Osteocyte (in vitro differentiated cells): ENCODE measurements at places on chromosomes 11 and 22. TPM values are rescaled to one million over a fixed set of nuclear protein-coding genes. Genes with fewer than 3 reads are reported as not detected.

DNA sequence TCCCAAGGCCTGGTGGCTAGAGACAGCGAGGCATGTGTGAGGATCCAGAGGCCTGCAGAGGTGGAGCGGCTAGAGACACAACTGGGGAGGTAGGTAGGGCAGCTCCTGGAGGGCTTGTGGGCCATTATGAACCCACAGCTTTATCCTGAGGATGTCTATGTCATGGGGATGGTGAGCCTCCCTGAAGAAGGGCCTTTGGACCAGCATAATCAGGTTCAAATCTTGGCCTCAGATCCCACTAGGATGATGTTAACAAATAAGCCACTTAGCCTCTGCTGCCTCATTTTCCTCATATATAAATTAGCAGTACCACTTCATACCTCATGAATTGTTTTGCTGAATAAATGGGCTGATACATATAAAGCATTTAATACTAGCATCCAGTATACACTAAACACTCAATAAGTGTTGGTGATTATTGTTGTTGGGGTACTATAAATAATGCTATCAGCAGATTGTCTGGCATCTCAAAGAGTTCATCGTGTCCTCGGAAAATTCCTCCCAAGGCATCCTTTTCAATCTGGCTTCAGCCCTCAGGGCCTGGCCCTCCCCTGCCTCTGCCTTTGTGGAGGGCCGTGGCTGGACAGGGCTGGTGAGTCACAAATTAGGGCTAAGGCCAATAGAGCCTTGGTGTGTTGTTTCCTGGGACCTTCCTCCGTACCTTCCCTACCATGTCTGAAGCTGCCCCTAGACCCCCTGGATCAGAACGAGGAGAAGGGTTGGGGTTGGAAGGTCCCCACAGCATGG is 30.9 kb upstream of the LRRC32 start:
- no peaks in the 10 kb centered on the region for H3K36me3 ChIP-seq
- no peak overlapping the region for H3K27ac ChIP-seq
- peaks cover 14% of the 10 kb centered on the region for H3K27me3 ChIP-seq
- H3K4me3 ChIP-seq, result no peak overlapping the region
- H3K4me1 ChIP-seq, result peaks cover 17% of the 10 kb centered on the region

GRCh38 chr11:33608386-33608785 is 92.2 kb downstream of the C11orf91 start:
- H3K4me3 ChIP-seq, result no peak overlapping the region
- H3K27ac ChIP-seq, result no peak overlapping the region
- no peaks in the 10 kb centered on the region for H3K4me1 ChIP-seq
- DNase-seq, result no peak

ZW10 gene
- 14.3 and 14.7 TPM in 2 replicates for total RNA-seq

GRCh38 chr11:19977941-19978340 is 182.3 kb downstream of the DBX1 start:
- H3K36me3 ChIP-seq, result no peaks in the 10 kb centered on the region
- H3K4me3 ChIP-seq, result no peak overlapping the region
- H3K4me1 ChIP-seq, result peaks cover 33% of the 10 kb centered on the region
- no peak for DNase-seq
- H3K27me3 ChIP-seq, result no peaks in the 10 kb centered on the region

GRCh38 chr22:20652130-20652529 is 121.8 kb upstream of the SERPIND1 start:
- H3K27ac ChIP-seq, result no peak overlapping the region
- peaks cover 4% of the 10 kb centered on the region for H3K27me3 ChIP-seq
- peak; percentile 25 for DNase-seq
- no peaks in the 10 kb centered on the region for H3K4me1 ChIP-seq
- no peaks in the 10 kb centered on the region for H3K36me3 ChIP-seq

GRCh38 chr11:112523951-112524350 is 263.3 kb upstream of the PLET1 start:
- H3K27ac ChIP-seq, result peak overlapping the region; percentile 72
- H3K36me3 ChIP-seq, result no peaks in the 10 kb centered on the region
- DNase-seq, result no peak
- peaks cover 47% of the 10 kb centered on the region for H3K4me1 ChIP-seq
- H3K27me3 ChIP-seq, result peaks cover 3% of the 10 kb centered on the region
- H3K4me3 ChIP-seq, result no peak overlapping the region

DNA sequence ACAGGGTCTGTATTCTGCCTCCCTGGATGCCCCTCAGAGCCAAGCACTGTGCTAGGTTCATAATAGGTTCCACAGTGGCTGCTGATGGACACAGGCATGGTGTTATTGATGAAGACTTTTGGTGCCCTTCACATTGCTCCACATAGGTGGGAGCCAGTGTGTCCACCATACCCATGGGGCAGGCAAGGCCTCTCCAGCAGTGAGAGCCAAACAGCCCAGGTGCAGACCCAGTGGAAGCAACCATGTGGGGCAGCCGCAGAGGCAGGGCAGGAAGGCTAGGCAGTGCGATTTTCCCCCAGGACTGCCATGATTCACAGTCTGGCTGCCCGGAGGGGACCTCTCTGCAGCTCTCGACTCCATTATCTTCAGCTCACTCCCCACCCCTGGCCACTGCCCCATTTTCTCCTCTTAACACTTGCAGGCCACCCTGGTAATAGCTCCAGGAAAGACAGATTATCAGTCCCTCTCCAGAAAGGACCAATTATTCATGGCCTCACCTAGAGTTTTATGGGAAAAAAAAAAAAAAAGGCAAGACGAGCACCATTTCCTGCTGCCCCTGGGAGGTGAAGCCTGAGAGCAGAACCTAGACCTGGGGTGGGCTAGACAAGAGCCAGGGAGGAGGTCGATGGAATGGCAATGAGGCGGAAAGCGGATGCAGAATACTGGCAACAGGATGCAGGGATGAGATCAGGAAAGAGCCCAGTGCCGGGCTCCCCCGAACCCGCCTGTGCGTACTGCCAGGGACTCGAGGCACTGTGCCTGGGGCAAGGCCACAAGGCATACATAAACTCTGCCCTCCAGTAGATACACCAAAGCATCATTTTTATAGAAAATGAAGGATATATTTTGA is 343.0 kb upstream of the NCAM1 start:
- H3K36me3 ChIP-seq, result no peaks in the 10 kb centered on the region
- no peak for DNase-seq
- H3K27ac ChIP-seq, result no peak overlapping the region
- H3K4me3 ChIP-seq, result no peak overlapping the region

DNA sequence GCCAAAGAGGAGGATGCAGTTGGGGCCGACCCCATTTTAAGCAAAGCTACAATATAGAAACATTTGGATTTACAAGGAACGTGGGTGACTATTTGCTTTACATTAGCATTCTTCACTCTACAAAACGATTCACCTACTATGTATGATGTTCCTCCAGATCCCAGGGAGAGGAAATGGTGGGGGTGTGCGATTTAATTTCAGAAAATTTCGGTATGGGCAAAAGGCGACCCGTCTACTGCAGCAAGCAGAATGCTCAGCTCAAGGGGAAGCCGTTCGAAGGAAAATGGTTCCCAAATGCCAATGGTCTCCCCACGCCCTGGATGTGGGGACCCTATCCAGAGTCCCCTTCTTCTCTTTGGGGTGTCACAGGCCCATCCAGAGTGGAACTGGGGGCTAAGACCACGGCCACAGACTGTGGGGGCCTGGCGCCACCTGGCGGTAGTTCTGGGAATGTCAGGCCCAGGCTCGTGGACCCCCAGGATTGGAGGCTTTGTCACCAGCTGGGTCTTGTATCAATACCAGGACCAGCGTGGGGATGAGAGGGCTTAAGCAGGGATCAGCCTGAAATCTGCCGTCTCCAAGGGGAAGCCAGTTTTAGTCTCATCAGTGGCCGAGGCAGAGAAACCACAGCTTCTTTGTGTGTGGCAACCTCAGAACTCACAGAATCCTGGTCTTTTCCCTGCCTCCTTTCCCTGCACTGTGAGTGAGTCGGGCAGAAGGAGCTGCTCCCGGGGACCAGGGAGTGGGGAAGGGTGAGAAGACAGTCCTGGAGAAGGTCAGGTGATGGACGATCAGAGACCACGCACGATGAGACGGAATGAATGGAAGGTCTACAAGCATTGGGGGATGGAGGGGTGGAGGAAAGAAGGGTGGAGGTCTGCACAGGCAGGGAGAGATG is 8.4 kb downstream of the LRRC10B start:
- no peaks in the 10 kb centered on the region for H3K36me3 ChIP-seq
- H3K27ac ChIP-seq, result no peak overlapping the region
- H3K27me3 ChIP-seq, result peaks cover 6% of the 10 kb centered on the region
- no peak overlapping the region for H3K4me3 ChIP-seq
- H3K4me1 ChIP-seq, result no peaks in the 10 kb centered on the region

UBQLNL gene
- total RNA-seq, result 0.32 and 0.39 TPM in 2 replicates

- peaks cover 35% of the 10 kb centered on the region for H3K4me1 ChIP-seq
- no peak overlapping the region for H3K27ac ChIP-seq
- H3K4me3 ChIP-seq, result no peak overlapping the region
- no peaks in the 10 kb centered on the region for H3K27me3 ChIP-seq
These were observed 17.0 kb downstream of the MMP10 start for GRCh38 chr11:102763440-102763839.

- peak within 1 kb of the TSS; percentile 29 for H3K4me3 ChIP-seq
- H3K4me1 ChIP-seq, result peaks cover 30% of the 10 kb centered on the region
- peak within 1 kb of the TSS; percentile 71 for H3K27ac ChIP-seq
These were observed at the start of gene AMPD3 for GRCh38 chr11:10454878-10455631. Gene AMPD3 (plus strand): TSS chr11:10455264. CDS start chr11:10461520, 6,256 bp downstream.

GRCh38 chr11:111949519-111950426 is 12.6 kb downstream of the DIXDC1 start:
- H3K36me3 ChIP-seq, result no peaks in the 10 kb centered on the region
- H3K4me1 ChIP-seq, result peaks cover 15% of the 10 kb centered on the region
- no peak for DNase-seq
- H3K27ac ChIP-seq, result no peak overlapping the region
- no peak overlapping the region for H3K4me3 ChIP-seq

P4HA3 gene
- 6.1 and 6.4 TPM in 2 replicates for total RNA-seq
